ENCODE measurements at places on chromosomes 5 and 9. TPM values are rescaled to one million over a fixed set of nuclear protein-coding genes. Genes with fewer than 3 reads are reported as not detected.

The SLC23A1 gene
- polyA plus RNA-seq, result not detected

The FABP6 gene
- polyA plus RNA-seq, result 7.7 TPM

The SPINK13 gene
- polyA plus RNA-seq, result not detected

The C9orf78 gene
- polyA plus RNA-seq, result 119 TPM

The RLN2 gene
- not detected for polyA plus RNA-seq

The PCDH12 gene
- 3.0 TPM for polyA plus RNA-seq

The SLC45A2 gene
- polyA plus RNA-seq, result 0.15 TPM

The MARCOL gene
- not detected for polyA plus RNA-seq

The BTNL8 gene
- 0.42 TPM for polyA plus RNA-seq

The TICAM2 gene
- polyA plus RNA-seq, result not detected

The ANP32B gene
- polyA plus RNA-seq, result 234 TPM

The DBH gene
- polyA plus RNA-seq, result 4.9 TPM

The HMMR gene
- 7.5 TPM for polyA plus RNA-seq

The EIF4E1B gene
- 0.81 TPM for polyA plus RNA-seq

The KCNV2 gene
- not detected for polyA plus RNA-seq

The DND1 gene
- 0.48 TPM for polyA plus RNA-seq

The SOX30 gene
- not detected for polyA plus RNA-seq

The CDX1 gene
- polyA plus RNA-seq, result not detected

The FBP2 gene
- not detected for polyA plus RNA-seq

The RNF145 gene
- polyA plus RNA-seq, result 33.5 TPM

The CBY3 gene
- not detected for polyA plus RNA-seq
